Upper lobe of right lung (tissue), 1 donor: ENCODE measurements at places on chromosomes 12 and 14. TPM values are rescaled to one million over a fixed set of nuclear protein-coding genes. Genes with fewer than 3 reads are reported as not detected.

DNA sequence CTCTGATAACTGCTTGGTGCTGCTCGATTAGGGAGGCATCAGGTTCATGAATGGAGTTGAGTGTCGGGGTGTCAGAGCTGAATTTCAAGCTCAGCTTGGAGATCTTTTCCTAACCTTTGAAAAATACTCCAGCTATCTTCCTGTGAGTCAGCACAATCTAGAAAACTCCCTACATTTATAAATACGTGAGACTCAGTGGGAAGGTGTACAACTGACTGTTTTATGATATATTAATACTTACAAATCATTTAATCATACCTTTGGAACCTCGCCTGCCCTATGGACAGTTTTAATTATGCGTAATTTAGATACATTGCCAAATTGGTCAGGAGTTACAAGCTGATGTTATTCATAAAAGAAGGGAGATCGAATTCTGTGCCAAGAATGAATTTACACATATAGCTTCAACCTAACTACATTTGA, 961 bp downstream of the CMAS start:
- peak overlapping the region; percentile 89 for H3K27ac ChIP-seq
- no peaks in the 10 kb centered on the region for H3K27me3 ChIP-seq
- peaks cover 15% of the 10 kb centered on the region for H3K4me1 ChIP-seq

GRCh38 chr12:52570511-52570910, 3.1 kb downstream of the KRT74 start:
- H3K36me3 ChIP-seq: no peaks in the 10 kb centered on the region
- H3K4me1 ChIP-seq: no peaks in the 10 kb centered on the region
- DNase-seq: peak; percentile 29
- H3K27me3 ChIP-seq: peaks cover 24% of the 10 kb centered on the region
- H3K27ac ChIP-seq: no peak overlapping the region

GRCh38 chr12:52311285-52311648, 9.9 kb downstream of the KRT83 start:
- no peaks in the 10 kb centered on the region for H3K36me3 ChIP-seq
- no peaks in the 10 kb centered on the region for H3K4me1 ChIP-seq
- H3K27ac ChIP-seq: no peak overlapping the region
- DNase-seq: no peak
- H3K4me3 ChIP-seq: no peak overlapping the region
- H3K27me3 ChIP-seq: peaks cover 49% of the 10 kb centered on the region

GRCh38 chr12:11970155-11970520, 100.6 kb upstream of the BCL2L14 start:
- H3K4me1 ChIP-seq: no peaks in the 10 kb centered on the region
- H3K36me3 ChIP-seq: no peaks in the 10 kb centered on the region
- no peak overlapping the region for H3K27ac ChIP-seq
- DNase-seq: no peak
- no peaks in the 10 kb centered on the region for H3K27me3 ChIP-seq
- H3K4me3 ChIP-seq: no peak overlapping the region

GPR132 gene
- 6.7 TPM for total RNA-seq

DNA sequence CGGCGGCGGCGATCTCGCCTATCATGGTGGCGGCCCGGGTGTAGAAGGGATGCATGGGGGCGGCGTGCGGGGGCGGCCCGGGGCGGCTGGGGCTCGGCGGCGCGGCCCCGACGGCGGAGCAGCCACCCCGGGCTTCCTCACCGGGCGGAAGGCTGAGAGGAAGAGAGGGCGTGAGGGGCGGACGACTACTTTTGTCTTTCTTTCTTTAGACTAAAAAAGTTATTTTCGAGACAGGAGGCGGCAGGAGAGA, 240 bp downstream of the BTG1 start:
- H3K27ac ChIP-seq: peak overlapping the region; percentile 99
- H3K4me3 ChIP-seq: peak overlapping the region; percentile 73
- no peak for DNase-seq
- peaks cover 13% of the 10 kb centered on the region for H3K4me1 ChIP-seq

DNA sequence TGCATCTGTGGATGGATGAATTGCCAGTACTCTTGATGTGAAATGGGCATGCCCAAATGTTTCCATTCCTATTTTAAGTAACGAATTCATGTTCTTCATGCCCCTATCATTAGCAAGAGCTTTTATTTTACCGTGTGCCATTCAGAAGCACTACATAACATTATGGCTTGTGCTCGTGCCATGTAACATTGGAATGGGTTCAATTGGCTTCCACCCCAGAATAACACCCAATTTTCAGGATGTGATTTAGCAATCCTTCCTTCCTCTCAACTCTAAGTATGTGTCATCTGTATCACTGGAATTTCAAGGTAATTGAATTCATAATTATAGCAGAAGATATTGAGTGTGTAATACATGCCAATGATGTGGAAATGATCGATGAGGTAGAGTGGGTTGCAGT, 145.8 kb upstream of the TMPO start:
- H3K4me3 ChIP-seq: no peak overlapping the region
- no peaks in the 10 kb centered on the region for H3K4me1 ChIP-seq
- H3K36me3 ChIP-seq: no peaks in the 10 kb centered on the region
- DNase-seq: no peak
- no peaks in the 10 kb centered on the region for H3K27me3 ChIP-seq

- H3K4me3 ChIP-seq: no peak overlapping the region
- peaks cover 53% of the 10 kb centered on the region for H3K36me3 ChIP-seq
- H3K27me3 ChIP-seq: no peaks in the 10 kb centered on the region
- H3K27ac ChIP-seq: no peak overlapping the region
Observed at GRCh38 chr12:112091563-112091962, 17.0 kb downstream of the NAA25 start.

- no peaks in the 10 kb centered on the region for H3K27me3 ChIP-seq
- no peak overlapping the region for H3K27ac ChIP-seq
- DNase-seq: no peak
- no peak overlapping the region for H3K4me3 ChIP-seq
- H3K4me1 ChIP-seq: peaks cover 22% of the 10 kb centered on the region
Observed at GRCh38 chr12:48767047-48767446, 21.8 kb downstream of the ADCY6 start.

DNA sequence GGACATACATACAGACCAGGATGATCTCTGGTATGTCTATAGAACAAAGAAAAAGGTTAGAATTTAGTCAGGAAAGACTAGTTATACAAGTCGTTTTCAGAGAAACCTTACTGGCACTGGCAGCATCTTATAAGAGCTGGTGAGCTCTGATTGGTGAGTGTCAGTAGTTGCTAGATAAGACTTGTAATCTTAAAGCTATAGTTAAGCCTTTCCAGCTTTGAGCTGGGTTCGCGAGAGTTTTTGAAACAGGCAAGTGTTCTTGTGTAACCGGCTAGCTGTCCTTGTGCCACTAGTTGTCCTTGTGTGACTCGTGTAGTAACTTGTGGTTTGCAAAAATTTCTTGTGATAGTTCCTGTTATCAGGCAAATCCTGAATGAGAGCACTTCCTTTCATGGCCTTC, 740.9 kb downstream of the GALC start:
- H3K4me3 ChIP-seq: no peak overlapping the region
- H3K27me3 ChIP-seq: no peaks in the 10 kb centered on the region
- H3K36me3 ChIP-seq: no peaks in the 10 kb centered on the region

DNA sequence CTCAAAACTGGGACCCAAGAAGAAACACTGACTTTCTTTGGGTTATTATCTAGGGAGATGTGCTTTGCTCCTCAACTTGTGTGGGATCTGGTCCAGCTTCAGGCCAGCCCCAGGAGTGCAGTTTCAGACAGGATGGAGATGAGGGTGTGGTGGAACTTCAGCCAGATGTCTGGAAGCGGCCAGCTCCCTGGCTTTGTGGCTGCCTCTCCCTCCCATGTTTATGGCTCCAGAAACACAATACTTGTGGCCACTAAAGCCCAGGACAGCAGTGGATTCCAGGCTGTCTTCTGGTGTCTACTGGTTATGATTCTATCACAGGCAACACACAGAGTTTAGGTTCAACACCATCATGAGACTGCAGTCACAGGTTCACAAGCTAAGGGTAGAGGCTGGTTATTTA, 44.2 kb upstream of the EMP1 start:
- no peak overlapping the region for H3K27ac ChIP-seq
- no peaks in the 10 kb centered on the region for H3K36me3 ChIP-seq
- H3K27me3 ChIP-seq: no peaks in the 10 kb centered on the region
- DNase-seq: no peak

DNA sequence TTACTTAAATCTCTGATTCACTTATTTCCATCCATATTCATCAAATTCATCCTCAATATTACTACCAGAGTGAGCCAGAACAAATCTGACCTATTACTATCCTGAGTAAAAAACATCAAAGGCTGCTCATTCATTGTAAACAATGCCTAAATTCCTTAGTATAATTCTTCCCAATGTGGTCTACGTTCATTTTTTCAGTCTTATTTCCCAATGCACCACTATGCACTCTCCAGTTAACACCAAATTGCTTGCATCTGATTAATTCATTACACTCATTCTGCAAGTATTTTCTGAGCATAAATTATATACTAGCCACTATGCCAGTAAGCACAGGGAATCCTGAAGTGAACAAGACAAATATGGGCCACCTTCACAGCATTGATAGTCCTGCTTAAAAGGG, 110.0 kb downstream of the EPS8 start:
- H3K27ac ChIP-seq: no peak overlapping the region
- H3K4me3 ChIP-seq: no peak overlapping the region
- H3K27me3 ChIP-seq: no peaks in the 10 kb centered on the region

KRT80 gene
- total RNA-seq: 8.6 TPM

DNA sequence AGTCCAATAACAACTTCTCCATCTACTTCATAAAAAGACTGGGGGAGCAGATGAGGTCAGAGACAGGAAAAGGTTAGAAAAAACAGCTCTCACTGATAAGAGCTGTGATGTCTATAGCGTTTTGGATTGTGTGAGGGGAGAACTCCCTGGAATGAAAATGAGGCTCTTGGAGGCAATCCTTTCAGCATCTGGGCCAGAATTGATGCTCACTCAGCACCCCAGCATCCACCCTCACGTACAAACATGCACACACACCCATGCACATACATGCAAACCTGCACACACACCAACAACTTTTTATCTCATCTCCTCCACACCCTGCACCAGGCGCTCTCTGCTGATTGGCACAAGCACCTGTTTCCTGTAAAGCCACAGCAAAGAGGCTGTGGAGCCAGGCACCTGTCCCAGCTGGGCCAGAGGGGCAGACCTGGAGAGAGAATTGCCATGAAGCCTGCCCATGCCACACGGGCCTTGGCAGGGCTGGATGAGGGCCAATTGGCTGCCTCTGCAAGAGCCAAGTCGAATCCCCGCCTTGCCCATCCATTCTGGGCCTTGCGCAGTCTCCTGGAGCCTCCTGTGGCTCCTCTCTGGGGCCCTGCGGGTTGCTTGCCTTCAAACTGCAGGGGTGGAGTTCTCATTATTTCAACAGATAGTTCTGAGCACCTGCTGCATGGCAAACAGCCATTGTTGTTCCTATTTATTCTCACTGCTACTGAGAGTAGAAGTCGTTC, 53.1 kb downstream of the SYNE3 start:
- no peak overlapping the region for H3K4me3 ChIP-seq
- no peaks in the 10 kb centered on the region for H3K27me3 ChIP-seq
- no peak for DNase-seq
- peaks cover 14% of the 10 kb centered on the region for H3K36me3 ChIP-seq
- no peak overlapping the region for H3K27ac ChIP-seq

GRCh38 chr12:76486011-76486410, 73.6 kb downstream of the OSBPL8 start:
- H3K4me1 ChIP-seq: no peaks in the 10 kb centered on the region
- no peak overlapping the region for H3K4me3 ChIP-seq
- no peaks in the 10 kb centered on the region for H3K27me3 ChIP-seq
- no peak overlapping the region for H3K27ac ChIP-seq
- peaks cover 18% of the 10 kb centered on the region for H3K36me3 ChIP-seq

DNA sequence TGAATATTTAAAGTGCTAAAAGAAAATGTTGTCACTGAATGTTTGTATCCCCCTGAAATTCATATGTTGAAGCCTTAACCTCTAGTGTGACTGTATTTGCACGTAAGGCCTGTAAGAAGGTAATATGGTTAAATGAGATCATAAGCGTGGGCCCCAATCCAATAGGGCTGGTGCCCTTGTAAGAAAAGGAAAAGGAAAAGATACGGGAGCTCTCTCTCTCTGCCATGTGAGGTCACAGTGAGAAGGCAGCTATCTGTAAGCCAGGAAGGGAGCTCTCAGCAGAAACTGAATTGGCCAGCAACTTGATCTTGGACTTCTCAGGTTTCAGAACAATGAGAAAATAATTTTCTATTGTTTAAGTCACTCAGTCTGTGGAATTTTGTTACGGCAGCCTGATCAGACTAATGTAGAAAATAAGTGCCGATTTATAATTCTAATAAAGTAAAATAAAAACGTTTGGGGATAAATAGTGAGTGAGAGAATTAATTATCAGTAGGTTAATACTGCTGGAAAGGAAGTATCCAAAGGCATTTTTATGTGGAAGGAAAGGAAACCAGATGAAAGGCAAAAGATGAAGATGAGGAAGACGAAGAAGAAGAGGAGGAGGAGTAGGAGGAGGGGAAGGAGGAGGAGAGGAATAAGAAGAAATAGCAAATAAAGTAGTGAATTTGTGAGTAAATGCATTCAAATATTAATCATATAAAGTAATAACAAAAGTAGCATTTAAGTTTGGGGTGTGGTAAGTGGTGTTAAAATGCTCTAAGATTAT, 188.5 kb upstream of the KRR1 start:
- no peaks in the 10 kb centered on the region for H3K36me3 ChIP-seq
- no peak overlapping the region for H3K27ac ChIP-seq
- no peaks in the 10 kb centered on the region for H3K27me3 ChIP-seq
- DNase-seq: no peak
- no peak overlapping the region for H3K4me3 ChIP-seq

EML5 gene
- total RNA-seq: 2.3 TPM

DNA sequence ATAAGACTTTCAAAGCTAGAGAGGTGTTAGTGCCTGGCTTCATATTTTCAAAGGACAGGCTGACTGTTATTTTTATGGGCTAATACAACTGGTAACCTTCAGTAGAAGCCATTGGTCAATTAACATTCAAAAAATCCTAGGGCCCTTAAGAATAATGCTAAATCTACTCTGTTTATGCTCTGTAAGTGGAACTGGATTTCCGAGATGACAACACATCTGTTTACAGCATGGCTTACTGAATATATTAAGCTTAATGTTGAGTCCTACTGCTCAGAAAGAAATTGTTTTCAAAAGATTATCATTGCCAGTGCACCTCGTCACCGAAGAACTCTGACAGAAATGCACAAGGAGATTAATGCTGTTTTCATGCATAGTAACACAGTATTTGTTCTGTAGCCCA, 239.9 kb downstream of the TMTC2 start:
- H3K4me3 ChIP-seq: no peak overlapping the region
- H3K27me3 ChIP-seq: no peaks in the 10 kb centered on the region
- no peaks in the 10 kb centered on the region for H3K36me3 ChIP-seq
- DNase-seq: no peak
- no peaks in the 10 kb centered on the region for H3K4me1 ChIP-seq

PLD4 gene
- 3.1 TPM for total RNA-seq
